SJCRH30 (cell line): ENCODE measurements at places on chromosomes 3 and 15.

DNA sequence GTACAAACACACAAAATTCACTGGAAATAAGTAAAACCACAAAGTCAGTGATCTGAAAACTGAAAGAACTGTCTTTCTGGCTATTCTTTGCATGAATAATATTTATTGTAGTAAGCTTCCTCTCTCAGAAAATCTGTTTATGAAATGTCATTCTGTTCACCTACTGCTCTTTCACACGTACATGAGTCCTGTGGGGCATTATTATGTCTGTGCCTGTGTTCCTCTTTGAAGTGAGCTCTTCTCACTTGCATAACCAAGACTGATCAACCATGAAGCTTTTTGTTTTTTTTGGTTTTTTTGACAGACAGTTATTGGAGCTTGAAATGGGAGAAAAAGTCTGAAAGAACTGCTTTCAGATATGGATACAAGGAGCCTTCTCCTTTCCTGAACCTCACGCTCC is 195.8 kb downstream of the PLCH1 start:
- DNase-seq, result no peak

GRCh38 chr15:37900326-37901221 is 33.9 kb upstream of the TMCO5A start:
- DNase-seq, result no peak

GRCh38 chr3:177597311-177598096 is 400.2 kb upstream of the TBL1XR1 start:
- DNase-seq, result no peak

DNA sequence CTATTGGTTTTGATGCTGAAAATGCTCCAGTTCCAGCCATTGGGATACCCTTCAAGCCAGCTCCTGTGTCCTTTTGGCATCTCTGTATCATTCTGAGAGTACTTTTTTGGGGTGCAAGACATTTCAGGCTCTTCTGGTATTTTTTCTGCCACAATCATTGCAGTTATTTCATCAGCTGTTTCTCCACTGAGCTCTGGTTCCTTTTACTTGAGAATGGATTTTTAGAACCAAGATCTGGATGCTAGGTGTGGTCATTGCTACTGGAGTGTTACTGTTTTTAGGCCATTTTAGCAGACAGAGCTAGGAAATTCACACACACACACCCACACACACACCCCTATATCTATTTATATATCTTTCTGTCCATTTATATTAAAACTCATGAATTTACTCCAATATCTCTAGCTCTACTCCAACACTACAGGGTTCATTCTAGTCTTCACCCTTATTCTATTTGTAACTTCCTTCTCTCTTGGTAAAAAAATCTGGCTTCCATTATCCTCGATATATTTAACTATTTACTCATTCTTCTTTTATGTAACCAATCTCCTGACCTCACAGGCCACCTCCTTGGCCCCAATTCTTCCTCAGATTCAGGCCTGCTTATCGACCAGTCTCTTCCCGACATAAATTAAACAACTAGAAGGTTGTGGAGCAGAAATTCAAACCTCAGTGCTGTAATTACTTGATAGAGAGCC is 17.0 kb downstream of the SLC35G2 start:
- no peak for DNase-seq

- DNase-seq, result no peak
Measured at GRCh38 chr3:183226333-183226890, 26.6 kb upstream of the B3GNT5 start.
